ENCODE measurements at places on chromosomes 11 and 22.

- DNase-seq: no peak
Observed at GRCh38 chr11:78731027-78731426, 156.4 kb upstream of the NARS2 start.

DNA sequence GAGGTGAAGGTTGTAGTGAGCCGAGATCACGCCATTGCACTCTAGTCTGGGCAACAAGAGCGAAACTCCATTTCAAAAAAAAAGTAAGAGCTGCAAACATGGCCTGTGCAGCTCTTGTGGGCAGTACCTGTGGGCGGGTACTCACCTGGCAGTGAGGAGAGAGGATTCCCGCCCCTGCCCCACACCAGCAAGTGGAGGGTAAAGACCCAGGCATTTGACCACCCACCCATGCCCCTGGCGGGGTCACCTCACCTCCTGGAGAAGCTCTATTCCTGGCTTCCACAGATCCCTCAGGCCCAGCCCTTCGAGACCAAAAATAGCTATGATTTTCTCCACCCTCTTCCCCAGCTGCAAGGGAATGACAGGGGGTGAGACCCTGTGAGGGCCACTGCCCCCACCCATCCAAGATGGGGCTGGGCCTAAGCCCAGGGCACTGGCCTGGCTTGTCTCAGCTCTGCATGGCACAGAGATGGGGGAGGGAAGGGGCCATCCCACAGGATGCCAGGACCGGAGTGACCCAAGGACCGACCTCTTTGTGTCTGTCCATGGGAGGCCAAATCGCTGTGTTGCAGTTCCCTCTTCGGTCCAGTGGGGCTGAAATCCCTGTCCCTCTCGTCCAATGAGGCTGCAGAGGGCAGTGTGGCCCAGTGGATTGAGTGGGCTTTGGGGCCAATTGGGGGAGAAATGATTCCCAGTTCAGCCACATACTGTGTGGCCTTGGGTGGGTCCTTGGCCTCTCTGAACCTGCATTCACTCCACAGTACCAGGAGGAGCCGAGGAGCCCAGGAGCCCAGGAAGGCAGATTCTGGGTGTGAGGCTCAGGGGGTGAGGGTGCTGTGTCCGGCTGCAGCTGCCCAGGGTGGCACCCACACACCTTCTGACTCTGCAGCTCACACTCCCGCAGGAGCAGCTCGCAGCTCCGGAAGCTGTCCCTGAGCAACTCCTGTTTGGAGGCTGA is 14.6 kb downstream of the SEC14L6 start:
- no peak for DNase-seq

GRCh38 chr11:59112494-59112893 is 5.5 kb downstream of the FAM111B start:
- no peak for DNase-seq

GRCh38 chr11:78586452-78587046 is 11.9 kb upstream of the NARS2 start:
- DNase-seq: no peak

DNA sequence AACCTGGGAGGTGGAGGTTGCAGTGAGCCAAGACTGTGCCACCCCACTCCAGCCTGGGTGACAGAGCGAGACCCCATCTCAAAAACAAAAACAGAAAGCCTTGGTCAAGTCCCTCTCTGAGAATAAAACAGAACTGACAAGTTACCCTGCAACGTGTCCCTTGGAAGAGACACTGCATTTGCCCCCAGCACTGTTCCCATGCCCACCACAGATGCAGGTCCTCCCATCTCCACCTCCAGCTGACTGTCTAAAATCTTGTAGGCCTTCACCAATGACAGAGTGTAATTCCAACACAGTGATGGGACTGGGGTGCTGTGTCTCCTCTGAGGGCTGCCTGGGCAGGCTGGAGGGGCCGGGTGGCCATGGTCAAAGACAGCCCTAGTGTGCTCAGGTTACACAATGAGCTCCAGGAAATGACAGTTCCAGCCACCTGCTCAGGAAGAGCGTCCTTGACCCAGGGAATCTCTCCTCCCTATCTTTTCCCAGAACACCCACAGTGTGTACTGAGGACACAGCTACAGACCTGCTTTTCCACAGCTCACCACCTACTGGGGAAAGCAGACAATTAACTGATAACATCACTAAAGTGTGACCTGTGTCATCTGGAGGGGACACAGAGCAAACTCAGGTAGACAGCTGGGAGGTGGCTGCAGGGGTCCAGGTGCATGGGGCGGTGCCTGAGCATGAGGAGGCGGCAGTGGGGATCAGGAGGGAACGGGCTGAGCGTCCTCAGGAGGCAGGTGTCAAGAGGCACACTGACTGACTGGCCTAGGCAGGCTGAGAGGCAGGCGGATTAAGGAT is 56.4 kb downstream of the ARFGAP3 start:
- DNase-seq: no peak

GRCh38 chr22:30806391-30806861 is 111.8 kb downstream of the OSBP2 start:
- DNase-seq: no peak

- no peak for DNase-seq
Observed at GRCh38 chr11:10692531-10693115, 932 bp downstream of the IRAG1 start.

DNA sequence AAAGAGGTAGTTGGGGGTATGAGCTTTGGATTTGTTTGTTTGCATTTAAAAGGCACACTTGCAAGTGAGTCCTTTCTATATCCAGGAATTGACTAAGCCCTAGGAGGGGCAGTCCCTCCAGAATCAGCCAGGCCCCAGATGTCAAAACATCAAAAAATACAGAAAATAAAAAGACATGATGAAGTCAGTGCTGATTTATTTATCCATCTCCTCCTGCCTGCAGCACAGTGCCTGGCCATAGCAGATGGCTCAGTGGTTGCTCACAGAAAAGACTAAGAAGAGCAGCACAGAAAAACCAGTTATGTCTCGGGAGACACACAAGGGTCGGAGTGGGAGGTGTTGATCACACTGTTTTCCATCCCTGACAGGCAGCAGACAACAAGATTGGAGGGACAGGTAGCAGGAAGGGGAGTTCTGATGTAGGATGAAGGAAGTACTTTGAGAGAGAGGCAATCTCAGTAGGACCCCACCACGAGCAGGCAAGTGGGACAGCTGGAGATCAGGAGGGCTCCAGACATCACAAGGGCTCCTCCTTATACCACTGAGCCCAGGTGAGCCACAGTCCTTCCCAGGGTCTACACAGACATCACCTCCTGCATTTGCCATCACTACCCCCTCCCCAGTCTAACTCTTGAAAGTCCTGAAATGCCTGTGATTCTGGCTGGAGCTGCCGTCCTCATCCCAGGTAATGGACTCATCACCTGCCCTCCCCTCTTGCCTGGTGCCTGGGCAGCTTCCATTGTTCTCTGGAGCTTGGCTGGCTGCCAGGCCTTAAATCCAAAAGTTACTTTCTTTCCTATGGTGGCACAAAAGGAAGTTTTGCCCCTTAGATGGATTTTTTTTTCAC is 32.3 kb downstream of the TMPRSS5 start:
- DNase-seq: no peak

- DNase-seq: no peak
Observed at GRCh38 chr22:49211176-49211575, 616.5 kb downstream of the BRD1 start.

DNA sequence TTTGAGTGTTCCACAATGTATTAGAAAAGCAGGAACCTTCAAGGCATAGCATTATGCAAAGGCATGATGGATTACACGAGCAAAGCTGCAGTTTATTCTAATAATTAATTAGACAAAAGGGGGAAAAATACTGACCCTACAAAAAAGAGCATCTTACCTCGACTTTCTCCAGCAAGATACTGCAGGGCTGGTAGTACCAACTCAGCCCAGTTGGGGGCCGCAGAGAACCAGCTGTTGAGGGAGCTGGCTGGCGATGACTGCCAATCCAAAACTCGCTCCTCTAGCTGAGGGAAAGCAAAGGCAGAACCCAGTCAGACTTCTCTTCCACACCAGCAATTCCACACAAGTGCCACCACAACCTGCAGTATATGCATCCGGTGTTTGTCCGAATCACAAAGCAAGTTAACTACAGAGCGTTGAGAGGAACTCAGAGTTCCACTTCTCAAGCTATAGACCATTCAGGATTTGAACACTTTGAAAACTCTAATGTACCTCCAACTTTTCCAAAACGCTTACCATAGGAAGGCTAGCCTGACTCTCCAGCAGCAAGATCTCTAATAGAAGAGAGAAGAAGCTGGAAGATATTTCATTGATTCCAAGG is 13.7 kb downstream of the NFRKB start:
- peak; percentile 47 for DNase-seq

DNA sequence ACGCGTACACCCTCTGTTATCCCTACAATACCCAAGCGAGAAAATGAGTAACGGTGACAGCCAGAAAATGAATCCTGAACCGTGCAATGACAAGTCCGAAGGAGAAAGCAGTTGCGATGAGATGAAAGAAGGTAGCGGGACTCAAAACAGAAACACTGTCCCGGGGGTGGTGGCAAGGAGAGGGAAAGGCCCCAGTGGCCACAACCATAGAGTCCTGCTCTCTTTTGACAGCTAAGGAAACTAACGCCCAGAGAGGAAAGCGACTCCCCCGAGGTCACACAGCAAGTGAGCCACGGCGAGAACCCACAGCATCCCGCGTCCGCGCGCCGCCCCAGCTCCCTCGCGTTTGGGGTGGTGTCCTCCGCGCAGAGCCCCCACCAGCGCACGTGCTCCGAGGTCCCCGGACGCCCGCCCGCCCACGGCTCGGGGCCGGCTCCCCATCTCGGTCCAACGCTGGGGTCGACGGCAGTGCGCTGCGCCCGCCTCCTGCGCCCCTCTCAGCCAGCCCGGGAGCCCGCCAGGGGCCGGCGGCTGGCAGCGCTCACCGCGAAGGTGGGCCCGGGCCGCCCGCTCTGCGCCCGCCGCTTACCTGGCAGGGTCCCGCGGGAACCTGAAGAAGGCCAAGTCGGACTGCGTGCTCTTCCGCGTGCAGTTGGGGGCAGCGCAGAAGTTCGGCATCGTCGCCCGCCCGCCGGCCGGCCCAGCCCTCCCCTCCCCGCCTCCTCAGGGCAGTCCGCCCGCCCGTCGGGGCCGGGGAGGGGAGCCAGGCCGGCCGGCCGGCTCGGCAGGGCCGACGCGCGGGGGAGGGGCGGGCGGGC is 564 bp downstream of the THAP12 start:
- DNase-seq: peak; percentile 58

GRCh38 chr11:1459764-1460395 is 26.7 kb downstream of the MOB2 start:
- no peak for DNase-seq

DNA sequence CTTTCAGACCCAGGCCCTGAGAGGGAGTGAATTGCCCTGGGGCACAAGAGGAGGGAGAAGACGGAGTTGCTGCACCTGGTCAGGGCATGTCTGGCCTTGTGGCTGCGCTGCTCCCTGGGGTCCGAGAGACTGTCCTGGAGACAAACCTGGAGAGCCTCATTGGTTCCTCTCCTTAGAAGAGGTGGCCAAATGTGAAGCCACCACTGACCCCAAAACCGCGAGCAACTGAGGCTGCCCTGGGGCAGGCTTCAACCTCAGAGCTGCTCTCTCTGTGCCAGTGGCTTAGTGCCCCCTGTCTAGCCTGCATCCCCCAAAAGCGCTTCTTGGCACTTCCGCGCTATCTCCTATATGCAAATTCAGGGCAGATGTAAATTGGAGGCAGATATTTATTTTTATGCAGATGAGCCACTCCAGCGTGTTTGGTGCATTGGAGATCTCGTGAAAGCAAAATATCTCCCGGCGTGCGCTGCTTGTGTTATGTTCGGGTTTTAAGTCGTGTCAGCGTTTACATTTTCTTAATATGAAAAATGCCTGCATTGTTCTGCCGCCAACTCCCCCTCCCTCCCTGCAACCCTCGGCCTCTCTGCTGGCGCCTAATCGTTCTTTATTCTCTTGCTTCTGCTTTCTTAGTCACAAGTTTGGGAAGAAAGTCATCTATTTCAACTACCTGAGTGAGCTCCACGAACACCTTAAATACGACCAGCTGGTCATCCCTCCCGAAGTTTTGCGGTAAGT is 69.5 kb downstream of the ARHGAP8 start:
- DNase-seq: no peak

DNA sequence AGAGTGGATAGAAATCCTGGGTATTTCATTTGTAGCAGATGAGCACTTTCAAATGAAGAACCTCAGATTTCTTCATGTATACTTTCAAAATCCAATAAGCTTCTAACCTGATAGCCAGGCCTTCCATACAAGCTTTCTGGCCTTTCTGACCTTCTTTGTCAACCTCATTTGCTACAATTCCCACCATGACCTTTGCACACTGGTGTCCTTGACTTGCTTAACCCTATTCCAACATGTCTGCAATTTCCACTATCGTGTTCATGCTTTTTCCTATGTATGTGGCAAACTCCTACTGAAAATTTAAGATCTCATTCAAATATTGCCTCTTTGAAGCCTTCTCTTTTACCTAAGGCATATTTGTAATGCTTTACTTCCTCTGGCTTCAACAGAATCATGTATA is 242.1 kb upstream of the CCDC90B start:
- no peak for DNase-seq

DNA sequence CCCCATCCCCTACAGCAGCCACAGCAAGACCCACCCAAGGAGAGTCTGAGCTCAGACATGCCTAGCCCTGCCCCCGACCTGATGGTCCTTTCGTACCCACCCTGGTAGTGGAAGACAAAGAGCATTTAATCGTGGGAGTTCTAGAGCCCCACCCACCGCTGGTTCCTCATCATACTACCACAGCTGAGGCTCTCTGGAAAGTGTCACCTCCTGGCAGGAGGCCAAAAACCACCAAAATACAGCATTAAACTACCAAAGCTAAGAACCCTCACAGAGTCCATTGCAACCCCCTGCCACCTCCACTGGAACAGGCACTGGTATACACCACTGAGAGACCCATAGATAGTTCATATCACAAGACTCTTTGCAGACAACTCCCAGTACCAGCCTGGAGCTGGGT is 311.1 kb downstream of the TENM4 start:
- DNase-seq: no peak

DNA sequence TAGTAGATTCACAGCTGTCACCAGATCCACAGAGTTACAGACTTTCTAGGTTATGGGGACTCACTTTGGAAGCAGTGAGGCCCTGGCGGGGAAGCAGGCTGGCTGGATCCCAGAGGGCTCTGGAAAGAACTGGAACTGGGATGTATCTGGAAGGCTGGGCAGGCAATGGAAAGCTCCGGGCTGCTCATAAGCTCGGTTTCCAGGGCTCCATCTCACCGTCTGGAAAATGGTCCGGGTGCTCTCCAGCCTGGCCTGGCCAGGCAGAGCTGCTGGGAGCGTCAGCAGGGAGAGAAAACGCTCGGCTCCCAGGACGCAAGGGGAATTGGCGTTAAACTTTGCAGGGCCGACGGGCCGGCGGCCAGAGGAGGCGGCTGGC is 335 bp upstream of the SEZ6L start:
- DNase-seq: no peak

GRCh38 chr11:122209619-122210366 is 93.8 kb upstream of the BLID start:
- DNase-seq: no peak

DNA sequence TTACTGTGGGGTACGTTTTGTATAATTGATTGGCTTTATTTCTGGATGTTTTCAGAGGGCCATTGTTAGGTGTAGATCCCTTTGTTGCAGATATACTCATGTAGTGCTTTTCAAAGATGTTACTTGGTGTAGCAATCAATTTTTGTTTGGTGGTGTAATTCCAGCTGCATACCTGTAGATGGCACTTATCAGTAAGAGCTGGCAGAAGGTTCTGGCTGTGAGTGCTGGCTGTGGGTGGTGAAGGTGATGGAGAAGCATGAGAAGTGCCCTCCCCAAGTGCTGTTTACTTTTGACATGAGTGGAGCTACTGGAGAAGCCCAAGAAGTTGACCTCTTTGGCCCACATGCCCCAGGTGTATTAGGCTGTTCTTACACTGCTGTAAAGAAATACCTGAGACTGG is 1074.9 kb downstream of the FAM181B start:
- DNase-seq: no peak

Data from activated CD8-positive, alpha-beta memory T cell treated with anti-CD3 and anti-CD28 coated beads, Interleukin-2, amount 50 U/mL, for 4 hours (primary cell).